Activated naive CD4-positive, alpha-beta T cell treated with anti-CD3 and anti-CD28 coated beads, Interleukin-2, amount 10 ng/mL, durations not matched to agents 5 hours and 36 hours (primary cell): ENCODE measurements at places on chromosomes 3 and 15. TPM values are rescaled to one million over a fixed set of nuclear protein-coding genes. Genes with fewer than 3 reads are reported as not detected.

Gene HRH1
- 0.22 TPM for total RNA-seq

Gene PATL2
- 25.8 TPM for total RNA-seq

Gene MYLK
- total RNA-seq, result not detected

Gene MAP6D1
- total RNA-seq, result 0.58 TPM

Gene ISLR
- not detected for total RNA-seq

Gene ATP13A5
- total RNA-seq, result not detected

Gene WDR93
- not detected for total RNA-seq

Gene TM4SF4
- not detected for total RNA-seq

Gene CHD2
- 153 TPM for total RNA-seq

Gene FOXB1
- total RNA-seq, result 0.86 TPM

Gene STRC
- 0.36 TPM for total RNA-seq

Gene CP
- not detected for total RNA-seq
